ENCODE measurements at places on chromosomes 3 and 15.

DNA sequence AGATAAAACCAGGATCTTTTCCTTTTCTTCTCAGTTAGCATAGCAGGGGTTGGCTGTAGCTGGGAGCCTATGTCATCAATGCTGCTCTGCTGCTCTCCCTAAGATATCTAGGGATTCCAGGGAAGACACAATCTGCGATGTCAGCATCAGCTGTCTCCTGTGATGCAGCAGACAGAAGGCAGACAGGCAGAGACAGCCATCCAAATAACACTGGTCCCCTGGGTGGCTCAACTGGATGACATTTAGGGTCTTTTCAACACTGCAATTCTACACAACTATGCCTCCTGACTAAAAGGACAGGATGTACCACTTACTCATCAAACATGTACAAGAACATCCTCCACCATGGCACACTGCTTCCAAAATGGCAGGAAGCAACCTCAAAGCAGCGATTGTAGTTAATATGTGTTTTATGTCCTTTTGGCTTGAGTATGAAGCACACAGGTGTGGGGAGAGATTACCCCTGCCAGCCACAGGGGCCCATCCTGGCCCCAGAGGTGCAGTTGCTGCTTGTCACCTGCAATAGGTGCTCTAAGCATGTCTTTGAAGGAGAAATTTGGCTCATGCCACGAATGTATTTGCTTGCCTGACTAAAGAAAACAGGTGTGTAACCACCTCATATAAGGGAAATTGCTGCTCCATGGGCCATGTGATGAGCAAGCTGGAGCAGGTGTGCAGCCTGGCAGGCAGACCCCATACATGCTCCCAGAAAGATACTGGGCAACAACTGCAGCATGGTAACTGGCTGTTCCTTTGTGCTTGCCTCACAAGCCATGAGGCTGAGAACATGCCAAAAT is 357.8 kb downstream of the VPS13C start:
- DNase-seq, result peak; percentile 33

DNA sequence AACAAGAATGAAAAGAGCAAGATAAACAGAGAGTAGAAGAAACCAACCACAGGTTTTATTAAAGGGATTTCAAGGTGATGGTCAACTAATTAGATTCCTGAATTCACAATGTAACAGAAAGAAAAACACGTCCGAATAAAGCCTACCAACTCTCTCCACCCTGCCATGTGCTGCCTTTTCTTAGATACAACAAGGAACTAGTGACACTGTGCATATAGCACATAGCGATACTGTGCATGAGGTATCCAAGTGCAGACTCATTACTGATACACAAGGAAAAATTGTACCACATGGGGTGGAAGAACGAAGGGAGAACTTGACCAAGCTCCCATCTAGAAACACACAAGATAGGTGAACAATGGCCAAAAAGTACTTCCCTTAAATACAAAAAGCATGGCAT is 154.6 kb downstream of the MAGI1 start:
- no peak for DNase-seq

DNA sequence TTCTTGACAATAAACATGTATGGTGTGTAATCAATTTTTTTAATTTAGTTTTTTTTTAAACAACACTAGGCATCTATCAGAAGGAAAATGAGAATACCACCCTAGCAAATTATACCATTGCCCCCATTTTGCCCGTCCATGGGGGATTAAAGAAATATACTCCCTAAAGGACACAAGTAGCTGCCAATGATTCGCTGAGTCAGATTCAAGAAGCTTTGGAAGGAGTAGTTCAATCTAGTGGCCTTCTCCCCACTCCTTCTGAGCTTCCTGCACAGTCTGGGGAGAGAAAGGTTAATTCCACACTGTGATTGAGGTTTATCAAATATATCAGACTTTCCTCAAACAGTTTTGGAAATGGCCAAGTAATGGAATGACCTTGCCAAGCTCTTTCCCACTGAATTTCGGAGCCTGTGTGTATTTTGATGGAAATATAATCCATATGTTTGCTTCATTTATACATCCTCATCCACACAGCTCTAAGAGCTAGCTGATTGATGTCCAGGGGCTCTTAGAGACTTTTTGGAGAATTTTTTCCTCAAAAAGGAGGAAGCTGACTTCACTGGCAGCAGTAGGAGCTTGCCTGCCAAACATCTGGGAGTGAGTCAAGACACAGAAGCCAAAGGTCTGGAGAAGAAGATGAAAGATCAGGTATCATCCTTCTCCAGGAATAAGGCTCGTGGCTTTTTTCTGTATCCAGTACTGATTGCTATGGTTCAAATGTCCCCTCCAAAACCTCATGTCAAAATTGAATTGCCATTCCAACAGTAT is 478.5 kb upstream of the PROK2 start:
- DNase-seq, result no peak

GRCh38 chr3:150371741-150372254 is 36.3 kb upstream of the TSC22D2 start:
- DNase-seq, result no peak

- no peak for DNase-seq
Measured at GRCh38 chr3:30615615-30616346, 9.4 kb downstream of the TGFBR2 start.

DNA sequence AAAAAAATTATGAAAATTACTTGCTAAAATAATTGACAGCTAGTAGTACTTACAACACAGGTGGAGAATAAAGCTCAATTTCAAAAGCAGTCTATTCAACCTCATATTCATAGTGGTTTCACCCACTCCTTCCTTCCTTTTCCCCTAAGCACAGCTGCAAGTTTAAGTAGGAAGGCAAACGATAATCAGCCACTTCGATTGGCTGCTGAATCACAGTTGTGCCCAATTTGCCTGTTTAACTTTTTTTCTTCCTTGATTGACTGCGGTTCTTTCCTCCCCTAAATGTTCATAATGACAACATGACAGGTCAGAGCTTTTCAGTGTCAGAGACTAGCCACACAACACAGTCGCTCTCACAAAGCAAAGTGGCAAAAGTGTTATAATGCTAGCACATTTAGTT is 468.0 kb upstream of the GBE1 start:
- no peak for DNase-seq

- DNase-seq, result no peak
Measured at GRCh38 chr15:63970621-63971426, 75.5 kb downstream of the DAPK2 start.

GRCh38 chr15:88617031-88617722 is 4.0 kb upstream of the AEN start:
- no peak for DNase-seq

GRCh38 chr3:168002786-168003368 is 92.8 kb downstream of the GOLIM4 start:
- DNase-seq, result no peak

Measured in NCI-H1092 treated with DMSO at 0.1 percent for 48 hours (cell line).